Peyer's patch (tissue), 4 donors: ENCODE measurements at places on chromosomes 4 and X.

DNA sequence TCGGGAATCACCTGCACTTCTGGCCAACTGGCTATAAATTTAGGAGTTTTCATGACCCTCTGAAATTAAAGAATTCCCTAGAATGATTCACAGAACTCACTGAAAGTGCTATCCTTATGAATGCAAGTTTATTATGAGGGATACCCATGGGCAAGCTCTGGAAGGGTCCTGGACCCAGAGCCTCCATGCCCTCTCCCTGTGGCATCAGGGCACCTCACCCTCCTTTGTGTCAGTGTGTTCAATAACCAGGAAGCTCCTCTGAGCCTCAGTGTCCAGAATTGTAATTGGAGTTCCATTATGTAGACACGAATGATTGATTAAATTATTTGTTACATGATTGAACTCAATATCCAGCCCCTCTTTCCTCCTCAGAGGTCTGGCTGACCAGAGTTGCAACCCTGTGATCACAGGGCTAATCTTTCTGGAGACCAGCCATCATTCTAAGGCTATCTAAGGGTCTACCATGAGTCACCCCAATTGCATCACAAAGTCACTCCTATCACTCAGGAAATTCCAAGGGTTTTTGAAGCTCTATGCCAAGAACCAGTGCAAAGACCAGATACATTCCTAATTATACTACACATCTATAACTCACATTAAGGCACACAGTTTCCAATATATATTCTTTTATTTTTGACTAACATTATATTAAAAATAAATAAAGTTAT lies 8.9 kb downstream of the ANXA3 start:
- DNase-seq = no peak

- DNase-seq = no peak
Observed at GRCh38 chr4:130306566-130306965, 1210.6 kb downstream of the C4orf33 start.

- no peak for DNase-seq
Observed at GRCh38 chrX:123263747-123264146, 79.7 kb downstream of the GRIA3 start.

- DNase-seq = no peak
Observed at GRCh38 chr4:77819404-77819842, 255 bp upstream of the CNOT6L start.

GRCh38 chr4:10982305-10982704 lies 297.7 kb upstream of the CLNK start:
- no peak for DNase-seq

DNA sequence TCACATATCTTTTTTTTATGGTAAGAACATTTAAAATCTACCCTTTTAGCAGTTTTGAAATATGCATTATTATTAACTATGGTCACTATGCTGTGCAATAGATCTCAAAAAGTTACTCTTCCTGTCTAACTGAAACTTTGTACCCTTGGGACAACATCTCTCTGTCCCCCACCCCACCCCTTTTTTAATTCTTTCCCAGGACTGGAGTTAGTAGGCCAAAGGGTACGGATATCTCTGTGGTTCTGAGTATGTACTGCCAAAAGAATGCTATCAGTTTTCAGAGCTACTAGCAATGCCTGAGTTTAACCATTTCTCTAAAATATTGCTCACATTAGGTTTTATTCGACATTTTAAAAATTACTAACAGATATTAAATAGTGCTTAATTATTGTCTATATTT lies 4.7 kb upstream of the FAM241A start:
- no peak for DNase-seq

GRCh38 chr4:37687194-37687562 lies 1.0 kb upstream of the RELL1 start:
- DNase-seq = no peak
